ENCODE measurements at places on chromosomes 16 and 17.

DNA sequence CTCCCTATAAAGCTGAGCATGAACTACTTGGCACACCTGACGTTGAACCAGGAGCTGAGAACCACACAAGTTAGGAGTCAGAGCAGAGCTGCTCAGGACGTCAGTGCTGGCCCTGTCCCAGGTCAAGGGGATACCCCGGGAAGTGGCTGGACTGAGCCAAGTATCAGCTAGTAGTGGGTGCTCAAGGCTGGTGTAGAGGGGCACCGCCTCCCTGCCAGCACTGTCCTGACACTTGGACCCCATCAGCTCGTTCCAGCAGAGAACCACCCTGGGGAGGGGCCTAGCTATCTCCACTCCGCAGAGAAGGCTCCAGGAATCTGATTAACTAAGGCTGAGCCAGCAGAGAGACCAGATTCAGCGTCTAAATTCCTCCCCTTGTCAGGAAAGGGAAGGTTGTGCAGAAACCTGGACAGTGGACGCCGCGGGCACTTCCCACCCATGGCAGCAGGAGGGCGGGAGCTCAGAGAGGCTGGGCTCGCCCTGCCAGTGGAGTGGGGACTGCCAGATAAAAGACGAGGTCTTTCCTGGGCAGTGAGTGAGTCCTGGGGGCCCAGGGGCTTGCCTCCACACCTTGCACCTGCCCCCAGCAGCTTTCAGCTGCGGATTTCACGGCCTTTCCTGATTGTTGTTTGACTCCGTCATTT lies 21.0 kb downstream of the C16orf90 start:
- DNase-seq, result no peak

DNA sequence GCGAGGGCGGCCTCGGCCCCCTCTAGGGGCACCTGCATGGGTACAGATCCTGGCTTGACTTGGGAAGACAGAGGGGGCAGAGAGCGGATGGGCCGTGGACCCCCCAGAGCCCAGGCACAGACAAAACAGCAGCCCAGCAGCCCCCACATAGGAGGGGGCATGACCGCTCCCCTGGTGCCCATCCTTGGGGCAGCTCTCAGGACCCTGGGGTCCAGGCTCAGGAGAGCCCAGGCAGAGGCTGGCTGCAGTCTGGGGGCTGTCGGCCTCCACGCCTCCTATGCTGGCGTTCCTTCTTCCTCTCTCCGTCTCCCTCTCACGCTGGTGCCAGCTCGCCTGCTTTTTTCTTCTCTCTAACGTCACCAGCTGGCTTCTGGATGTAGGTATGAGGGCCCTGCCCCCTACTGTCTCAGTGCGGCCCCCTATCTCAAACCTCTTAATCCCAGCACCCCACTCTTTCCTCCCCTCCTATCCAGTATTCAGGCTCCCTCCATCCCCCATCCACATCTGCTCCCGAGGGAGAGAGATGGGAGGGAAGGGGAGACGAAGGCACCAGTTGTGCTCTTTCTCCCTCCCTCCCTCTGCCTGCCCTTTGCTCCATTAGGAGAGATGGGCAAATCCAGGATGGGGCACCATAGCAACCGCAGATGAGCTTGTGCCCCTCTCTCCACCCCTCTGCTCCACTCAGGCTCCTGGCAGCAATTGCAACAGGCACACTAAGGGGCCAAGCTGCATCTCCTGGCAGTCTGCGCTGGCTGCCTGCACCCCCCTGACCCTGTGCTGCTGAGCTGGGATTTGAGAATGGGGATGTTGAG lies at the start of gene GPR179:
TSS of gene GPR179 (minus strand) at position 349 of the 812 bp plus-strand sequence. CDS start at position 182, 167 bp downstream.
- DNase-seq, result peak; percentile 42

DNA sequence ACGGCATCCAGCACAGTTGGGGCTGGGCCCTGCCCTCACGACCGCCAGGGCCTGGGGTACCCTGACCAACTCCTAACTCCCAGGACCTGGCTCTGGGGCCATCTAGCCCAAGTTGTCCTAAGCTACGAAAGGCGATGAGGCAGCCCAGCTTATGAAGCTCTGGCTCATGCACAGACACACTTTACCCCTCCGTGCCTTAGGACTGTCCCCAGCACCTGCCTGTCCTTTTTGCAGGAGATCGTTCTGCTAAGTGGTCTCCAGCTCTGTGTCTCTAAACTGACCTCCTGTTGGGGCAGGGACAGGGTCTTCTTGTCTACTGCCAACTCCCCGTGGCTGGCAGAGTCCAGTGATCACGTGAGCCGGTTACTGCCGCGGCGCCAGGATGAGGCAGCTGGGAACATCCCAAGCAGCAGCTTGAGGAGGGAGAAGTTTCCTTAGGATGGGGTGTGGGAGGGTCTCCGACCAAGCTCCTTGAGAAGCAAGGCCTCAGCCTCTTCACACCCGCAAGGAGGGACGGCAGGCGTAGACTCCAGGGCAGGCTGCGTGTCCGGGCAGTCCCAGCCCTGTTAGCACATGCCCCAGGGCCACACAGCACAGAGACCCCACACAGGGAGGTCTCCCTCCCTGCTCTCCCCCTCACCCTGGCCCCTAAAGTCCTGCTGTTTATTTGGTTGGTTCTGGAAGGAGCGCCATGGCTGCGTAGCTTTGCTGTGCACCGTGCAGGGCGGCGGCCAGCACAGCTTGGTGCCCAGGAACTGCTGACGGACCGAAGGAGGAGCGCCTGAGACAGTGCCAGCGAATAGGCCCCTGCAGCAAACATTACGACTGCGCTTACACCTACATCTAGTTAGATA lies 16.4 kb upstream of the METRNL start:
- no peak for DNase-seq

GRCh38 chr17:75159196-75160031 lies 5.1 kb upstream of the JPT1 start:
- no peak for DNase-seq

DNA sequence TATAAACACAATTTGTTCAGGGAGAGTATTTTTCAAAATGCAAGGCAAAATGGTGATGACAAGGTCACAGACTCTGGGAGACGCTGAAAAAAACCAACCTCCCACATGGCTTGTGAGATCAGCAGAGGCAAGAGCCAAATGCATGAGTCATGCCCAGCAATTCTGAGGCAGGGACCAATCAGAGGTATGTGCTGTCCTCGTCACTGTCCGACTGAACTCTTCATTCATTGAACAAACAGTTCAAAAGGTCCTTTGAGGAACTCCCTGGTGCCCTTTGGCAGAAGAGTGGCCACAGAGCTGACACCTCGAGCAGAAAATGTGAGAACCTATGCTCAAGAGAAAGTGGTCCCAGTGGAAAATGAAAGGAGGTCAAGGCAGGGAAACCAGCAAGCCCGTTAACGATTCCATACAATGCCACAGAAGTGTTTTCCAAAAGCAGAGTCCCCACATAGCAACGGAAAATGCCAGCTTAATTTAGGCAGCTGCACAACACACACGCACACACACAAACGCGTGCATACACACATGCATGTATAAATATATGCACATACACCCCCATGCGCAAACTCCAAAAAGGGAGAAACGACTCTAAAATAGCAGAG lies 50.9 kb downstream of the CDH11 start:
- DNase-seq, result peak; percentile 35

DNA sequence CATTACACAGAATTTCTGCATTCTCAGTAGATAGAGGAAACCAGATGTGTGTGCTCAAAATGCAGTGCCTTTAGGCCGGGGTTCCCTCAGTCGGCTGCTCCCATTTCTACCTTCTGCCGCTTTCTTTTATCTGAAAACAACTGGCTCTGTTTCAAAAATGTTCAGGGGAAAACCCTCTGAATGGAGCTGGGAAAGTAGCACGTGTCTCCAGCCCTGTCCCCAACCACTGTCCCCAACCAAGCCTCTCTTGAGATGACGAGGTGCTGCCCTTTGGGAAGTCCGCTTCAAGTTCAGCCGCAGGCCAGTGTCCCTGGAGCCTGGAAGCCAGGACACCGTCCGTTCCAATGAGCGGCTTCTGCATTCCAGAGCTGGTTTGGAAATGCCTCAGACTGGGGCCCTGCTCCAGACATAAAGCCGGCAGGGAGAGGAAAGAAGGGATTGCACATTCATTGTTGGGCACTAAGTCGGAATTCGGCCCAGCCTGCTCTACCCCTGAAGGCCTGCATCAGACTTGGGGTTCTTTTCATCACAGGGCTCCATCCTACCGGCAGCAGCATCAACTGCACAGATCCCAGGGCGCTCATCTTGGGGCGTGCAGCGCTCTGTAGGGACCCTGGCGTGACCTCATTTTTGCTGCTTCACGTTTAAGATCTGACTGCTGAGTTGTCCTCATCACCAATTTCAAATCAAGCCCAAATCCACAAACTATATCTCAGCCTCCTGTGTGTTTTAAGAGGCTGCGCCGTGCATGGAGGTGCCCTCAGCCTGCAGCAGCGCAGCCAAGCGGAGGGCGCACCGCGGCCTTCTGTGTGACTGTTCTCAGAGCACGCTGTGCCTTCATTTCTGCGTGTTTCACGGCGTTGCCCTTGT lies 111.3 kb downstream of the BANP start:
- DNase-seq, result no peak

- DNase-seq, result no peak
Measured at GRCh38 chr17:38460716-38461630, 32.7 kb downstream of the ARHGAP23 start.

DNA sequence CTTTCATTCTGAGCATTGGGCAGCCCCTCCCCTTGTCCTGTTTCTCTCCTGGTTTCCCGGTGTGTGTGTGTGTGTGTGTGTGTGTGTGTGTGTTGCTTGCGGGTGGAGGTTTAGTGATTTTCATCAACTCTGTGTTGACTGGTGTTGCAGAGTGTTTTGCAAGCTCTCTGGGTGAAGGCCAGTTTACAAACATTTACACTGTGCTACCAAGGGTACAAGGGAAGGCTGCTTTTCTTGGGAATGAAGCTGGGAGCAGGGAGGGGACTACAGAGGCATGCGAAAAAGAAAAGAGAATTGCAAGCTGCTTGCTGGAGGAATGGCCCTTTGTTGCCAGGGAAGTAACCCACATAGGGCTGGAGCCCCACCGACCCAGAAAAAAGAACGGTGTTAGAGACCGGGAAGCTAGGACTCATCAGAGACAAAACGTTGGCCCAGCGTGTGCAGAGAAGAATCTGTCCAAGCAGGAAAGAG lies 29.6 kb downstream of the HS3ST3B1 start:
- no peak for DNase-seq

DNA sequence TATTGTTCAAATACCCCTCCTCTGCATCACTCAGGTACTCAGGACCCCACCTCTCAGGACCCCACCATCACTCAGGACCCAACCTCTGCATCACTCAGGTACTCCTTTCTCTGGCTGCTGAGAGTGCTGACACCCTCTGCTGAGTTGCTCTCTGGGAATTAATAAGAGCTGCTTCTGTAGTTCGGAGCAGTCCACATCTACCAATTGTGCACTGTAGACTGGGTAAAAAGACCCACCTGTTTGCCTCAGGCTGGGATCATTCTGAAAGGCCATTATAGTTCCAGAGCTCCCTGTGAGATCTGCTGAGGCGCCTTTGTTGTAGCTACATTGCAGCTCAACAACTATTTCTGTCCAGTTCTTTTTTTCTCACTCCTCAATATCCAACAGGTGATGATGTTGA lies 276.3 kb upstream of the MYOCD start:
- no peak for DNase-seq

DNA sequence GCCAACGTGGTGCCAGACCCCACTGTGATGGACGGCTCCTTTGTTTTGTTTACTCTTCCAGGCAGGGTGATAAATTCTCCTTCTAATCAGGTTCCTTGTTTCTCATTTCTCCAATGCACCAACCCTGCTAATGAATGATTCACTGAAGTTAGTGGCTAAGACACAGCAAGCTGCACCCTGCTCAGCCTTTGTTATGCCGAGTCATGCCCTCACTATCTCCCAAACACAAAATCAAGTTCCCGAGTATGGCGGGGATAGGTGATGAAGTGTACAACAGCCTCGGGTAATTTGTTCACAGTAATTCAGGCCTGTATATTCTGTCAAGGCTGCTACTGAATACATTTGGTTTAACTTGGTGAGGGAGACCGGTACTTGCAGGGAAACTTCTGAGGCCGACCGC lies 83.8 kb upstream of the HS3ST4 start:
- no peak for DNase-seq

DNA sequence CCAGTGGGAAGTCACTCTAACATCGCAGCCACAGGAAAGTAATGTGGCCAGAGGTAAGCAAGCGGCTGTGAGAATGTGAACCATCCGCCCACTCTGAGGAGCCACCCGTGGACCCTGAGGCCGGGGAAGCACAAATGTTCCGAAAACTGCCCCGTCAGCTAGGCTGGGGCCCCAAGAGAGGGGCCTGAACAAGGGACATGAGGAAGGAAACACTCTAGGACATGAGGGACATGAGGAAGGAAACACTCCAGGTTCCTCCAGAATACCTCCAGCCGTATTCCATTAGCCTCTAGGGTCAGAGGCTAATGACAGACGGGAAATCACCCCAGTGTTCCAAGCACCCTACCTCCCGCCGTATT lies 317 bp downstream of the TEFM start:
- no peak for DNase-seq

GRCh38 chr17:55295411-55296170 lies 30.8 kb downstream of the HLF start:
- peak; percentile 59 for DNase-seq

DNA sequence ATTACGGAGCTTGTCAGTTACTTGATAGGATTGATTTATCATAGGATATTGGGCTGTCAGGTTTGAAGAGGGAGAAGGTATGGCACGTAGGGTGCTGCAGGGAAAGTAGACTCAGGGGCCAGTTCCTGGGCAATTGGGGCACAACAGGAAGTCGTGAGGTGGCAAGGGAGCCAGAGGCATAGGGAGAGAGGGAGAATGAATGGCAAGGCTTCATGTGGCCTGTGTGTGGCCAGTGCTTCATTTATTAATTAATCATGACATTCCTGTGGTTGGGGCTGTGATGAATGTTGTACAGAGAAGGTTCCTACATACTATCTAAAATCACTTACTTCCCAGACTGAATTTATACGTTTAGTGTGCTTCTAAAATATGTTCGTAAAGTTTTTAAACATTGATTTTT lies 19.3 kb downstream of the MFSD11 start:
- DNase-seq, result no peak

DNA sequence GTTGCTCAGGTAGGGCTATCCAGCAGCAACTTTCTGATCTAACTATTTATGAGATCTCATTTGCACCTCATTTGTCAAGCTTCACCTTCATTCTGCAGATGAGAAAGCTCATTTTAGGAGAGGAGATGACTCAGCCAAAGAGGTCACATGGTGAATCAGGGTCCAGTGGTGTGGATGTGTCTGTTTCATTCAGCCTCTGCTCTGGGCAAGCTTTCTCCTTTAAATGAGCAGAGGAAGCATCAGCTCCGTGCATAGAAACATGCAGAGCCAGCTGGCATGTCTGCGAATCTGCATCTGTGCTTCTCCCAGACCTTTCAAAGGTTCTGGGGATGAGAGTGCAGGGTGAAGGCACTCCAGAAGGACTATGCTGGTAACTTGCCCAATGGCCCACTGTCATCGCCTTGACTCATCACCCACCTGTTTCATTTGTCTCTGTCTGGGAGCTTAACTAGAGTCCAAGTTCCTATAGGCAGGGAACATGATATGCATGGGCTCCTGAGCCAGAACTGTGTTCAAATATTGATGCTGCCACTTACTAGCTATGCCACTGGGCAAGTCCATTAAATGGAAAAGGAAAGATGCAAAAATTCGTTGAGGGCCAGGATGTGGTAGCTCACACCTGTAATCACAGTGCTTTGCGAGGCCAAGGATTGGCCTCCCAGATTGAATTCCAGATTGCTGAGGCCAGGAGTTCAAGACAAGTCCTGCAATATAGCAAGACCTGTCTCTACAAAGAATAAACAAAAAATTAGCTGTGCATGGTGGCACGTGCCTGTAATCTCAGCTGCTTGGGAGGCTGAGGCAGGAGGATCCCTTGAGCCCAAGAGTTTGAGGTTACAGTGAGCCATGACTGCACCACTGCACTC lies 67.1 kb upstream of the NLK start:
- DNase-seq, result no peak

GRCh38 chr17:34377078-34377823 lies 14.2 kb upstream of the CCL1 start:
- DNase-seq, result no peak

Measured in NCI-H1092 treated with DMSO at 0.1 percent for 48 hours (cell line).